ENCODE measurements at places on chromosomes 6 and 20.

DNA sequence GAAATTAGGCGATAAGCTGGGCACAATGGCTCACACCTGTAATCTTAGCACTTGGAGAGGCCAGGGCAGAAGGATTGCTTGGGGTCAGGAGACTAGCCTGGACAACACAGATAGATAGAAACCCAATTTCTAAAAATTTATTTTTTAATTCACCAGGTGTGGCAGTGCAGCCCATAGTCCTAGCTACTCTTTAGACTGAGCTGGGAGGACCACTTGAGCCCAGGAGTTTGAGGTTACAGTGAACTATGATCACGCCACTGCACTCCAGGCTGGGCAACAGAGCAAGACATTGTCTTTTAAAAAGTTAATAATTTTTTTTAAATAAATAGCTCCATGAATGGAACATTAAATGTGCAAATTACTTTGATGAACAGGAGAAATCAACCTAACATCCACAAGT lies 8.2 kb downstream of the ZNF318 start:
- no peak for DNase-seq

DNA sequence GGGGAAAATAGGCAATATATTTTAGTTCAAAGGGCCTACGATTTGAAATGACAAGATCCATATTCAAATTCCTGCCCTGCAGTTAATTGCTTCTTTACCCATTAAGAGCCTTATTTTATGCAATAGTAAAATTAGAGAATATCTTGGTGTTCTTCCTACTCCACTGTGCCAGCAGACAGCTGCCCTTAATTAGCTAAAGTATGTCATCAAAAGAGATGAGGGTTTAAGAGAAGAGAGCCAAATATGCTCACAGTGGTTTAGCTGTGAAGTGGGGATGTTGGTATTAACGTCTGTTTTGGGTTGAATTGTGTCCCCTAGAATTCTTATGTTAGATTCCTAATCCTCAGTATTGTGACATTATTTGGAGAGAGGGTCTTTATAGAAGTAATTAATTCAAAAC lies 148.1 kb downstream of the MOXD1 start:
- DNase-seq, result no peak

DNA sequence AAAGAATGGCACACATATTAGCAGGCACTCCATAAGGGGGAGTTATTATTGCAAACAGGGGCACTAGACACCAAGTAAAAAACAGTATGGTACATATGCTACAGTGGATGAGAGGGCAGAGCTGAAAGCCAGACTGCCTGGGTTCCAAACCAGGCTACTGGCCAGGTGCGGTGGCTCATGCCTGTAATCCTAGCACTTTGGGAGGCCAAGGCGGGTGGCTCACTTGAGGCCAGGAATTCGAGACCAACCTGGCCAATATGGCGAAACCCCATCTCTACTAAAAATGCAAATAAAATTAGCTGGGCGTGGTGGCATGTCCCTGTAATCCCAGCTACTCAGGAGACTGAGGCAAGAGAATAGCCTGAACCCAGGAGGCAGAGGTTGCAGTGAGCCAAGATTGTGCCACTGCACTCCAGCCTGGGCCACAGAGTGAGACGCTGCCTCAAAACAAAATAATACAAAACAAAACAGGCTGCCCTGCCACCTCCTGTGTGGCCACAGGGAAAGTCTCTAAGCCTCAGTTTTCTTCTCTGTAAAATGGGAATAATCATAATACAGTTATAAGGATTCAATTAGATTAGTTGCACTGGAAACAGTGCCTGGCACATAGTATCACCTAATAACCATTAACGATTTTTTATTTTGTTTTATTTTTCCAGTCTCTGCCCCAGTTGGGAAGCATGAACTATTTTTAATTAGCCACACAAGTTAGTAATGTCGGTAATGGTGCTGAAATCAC lies 7.5 kb upstream of the TTPAL start:
- DNase-seq, result no peak

DNA sequence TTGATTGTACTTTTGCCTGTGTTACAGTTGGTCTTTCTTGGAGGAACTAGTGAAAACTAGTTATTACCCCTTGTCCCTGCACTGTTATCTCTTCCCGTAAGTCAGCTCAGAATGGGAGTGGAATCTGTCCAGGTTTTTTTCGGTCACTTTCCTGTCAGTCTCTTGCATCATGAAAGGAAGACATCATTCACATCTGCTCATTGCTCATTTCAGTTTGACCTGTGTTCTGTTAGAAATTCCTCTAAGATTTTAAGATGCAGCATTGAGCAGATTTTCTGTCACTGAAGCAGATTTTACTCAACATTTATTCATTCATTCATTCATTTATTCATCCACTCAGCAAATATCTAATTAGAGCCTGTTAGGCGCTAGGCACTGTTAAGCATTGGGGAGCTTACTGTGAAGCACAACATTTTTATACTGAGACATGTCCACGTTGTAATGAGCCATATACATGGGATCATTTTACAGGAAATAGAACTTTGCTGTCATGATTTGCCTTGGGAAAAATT lies 33.1 kb upstream of the HINT3 start:
- no peak for DNase-seq

DNA sequence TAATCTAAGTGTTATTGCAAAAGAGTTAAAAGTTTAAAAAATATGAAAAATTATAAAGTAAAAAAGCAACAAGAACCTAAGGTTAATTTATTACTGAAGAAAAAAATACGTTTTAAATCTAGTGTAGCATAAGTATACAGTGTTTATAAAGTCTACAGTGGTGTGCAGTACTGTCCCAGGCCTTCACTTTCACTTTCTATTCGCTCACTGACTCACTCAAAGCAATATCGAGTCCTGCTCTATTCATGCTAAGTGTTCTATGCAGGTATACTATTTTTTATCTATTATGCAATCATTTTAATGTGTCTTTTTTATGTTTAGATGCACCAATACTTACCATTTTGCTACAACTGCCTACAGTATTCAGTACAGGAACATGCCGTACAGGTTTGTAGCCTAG lies 113.0 kb downstream of the MANEA start:
- no peak for DNase-seq

DNA sequence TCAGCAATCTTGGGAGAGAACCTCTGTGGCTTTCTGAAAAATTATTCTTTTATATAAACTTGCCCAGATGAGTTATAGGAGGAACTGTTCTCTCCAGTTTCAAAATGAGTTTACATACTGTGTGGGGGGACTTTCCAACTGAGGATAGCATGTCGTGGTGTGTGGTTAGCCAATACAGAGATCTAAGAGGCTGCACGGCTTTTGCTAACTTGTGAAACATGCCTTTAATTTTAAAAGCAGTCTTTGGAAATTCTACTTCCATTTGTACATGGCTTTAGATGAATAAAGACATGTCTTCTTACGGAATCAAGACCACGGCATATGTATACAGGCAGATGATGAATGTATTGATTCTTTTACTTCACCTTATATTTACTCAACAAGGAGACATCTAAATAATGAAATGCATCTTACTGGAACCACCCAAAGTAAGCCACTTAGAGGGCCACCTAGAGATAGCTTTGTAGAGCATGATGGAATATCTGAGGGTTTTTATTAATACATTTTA lies 39.8 kb downstream of the HIVEP1 start:
- peak; percentile 66 for DNase-seq

GRCh38 chr6:32637219-32637880 lies at the start of gene HLA-DQA1:
HLA-DQA1 (plus strand) TSS chr6:32637406; CDS start chr6:32637459, 53 bp downstream.
- DNase-seq, result no peak

- DNase-seq, result no peak
Observed at GRCh38 chr6:7224731-7225130, 88.3 kb downstream of the SSR1 start.

DNA sequence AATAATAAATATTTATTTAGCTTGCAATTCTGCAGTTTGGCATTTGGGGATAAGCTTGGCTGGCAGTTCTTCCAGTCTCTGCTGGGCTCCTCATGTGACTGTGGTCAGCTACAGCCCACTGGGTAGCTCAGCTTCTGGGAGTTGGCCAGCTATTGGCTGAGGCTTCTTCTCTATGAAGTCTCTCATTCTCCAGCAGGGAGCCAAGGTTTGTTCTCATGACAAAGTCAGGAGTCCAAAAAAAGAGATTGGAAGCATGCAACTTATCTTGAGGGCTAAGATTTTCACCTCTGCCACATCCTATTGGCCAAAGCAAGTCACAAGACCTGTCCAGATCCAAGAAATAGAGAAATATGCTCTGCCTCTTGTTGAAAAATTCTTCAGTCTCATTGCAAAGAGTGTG lies 94.6 kb downstream of the SNAP25 start:
- DNase-seq, result no peak

GRCh38 chr6:42331019-42331418 lies 113.4 kb upstream of the MRPS10 start:
- no peak for DNase-seq

- no peak for DNase-seq
Observed at GRCh38 chr6:79076160-79076559, 1.9 kb downstream of the PHIP start.

DNA sequence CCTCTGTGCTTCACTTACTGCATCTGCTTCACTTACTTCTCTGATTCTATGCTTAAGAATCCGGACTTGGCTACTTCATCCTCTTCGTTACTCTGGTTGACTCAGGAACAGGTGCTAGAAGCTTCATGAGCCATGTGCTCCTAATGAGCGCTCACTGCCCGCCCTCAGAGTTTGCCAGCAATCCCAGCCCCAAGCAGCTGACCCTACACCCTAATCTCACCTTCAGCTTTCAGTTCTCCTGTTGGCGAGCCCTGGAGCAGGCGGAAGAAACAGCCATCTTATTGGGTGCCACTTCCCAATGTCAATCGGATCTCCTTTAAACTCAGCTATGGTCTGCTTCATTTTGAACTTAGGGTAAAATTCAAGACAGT lies 61.3 kb downstream of the FOXA2 start:
- DNase-seq, result no peak

- DNase-seq, result no peak
Observed at GRCh38 chr6:90131614-90132423, 164.8 kb downstream of the BACH2 start.

- DNase-seq, result no peak
Observed at GRCh38 chr6:108795122-108795521, 53.1 kb upstream of the ARMC2 start.

GRCh38 chr6:15319677-15320076 lies 73.8 kb downstream of the JARID2 start:
- no peak for DNase-seq

DNA sequence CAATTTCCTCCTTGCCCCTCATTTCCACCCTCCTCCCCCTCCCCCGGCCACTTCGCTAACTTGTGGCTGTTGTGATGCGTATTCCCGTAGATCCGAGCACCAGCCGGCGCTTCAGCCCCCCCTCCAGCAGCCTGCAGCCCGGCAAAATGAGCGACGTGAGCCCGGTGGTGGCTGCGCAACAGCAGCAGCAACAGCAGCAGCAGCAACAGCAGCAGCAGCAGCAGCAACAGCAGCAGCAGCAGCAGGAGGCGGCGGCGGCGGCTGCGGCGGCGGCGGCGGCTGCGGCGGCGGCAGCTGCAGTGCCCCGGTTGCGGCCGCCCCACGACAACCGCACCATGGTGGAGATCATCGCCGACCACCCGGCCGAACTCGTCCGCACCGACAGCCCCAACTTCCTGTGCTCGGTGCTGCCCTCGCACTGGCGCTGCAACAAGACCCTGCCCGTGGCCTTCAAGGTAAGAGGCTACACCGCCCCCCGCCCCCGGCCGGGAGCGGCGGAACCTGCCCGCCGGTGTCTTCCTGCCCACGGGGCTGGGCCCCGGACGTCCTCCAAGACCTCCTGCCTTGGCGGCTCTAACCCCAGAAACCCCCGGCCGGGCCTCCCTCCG lies 44.9 kb upstream of the SUPT3H start:
- no peak for DNase-seq

Measured in stimulated activated CD4-positive, alpha-beta T cell treated with anti-CD3 and anti-CD28 coated beads, Interleukin-4, amount 100 ng/mL, for 24 hours (primary cell).